HT1080 (cell line): ENCODE measurements at places on chromosomes 4 and X. TPM values are rescaled to one million over a fixed set of nuclear protein-coding genes. Genes with fewer than 3 reads are reported as not detected.

The TAF7L gene
- total RNA-seq = not detected in 2 replicates

The ABRAXAS1 gene
- total RNA-seq = 11.8 and 14.6 TPM in 2 replicates

The GASK1B gene
- total RNA-seq = 0.21 TPM in 1 of 2 replicates, not detected in the other

The DKK2 gene
- 0.08 and 0.67 TPM in 2 replicates for total RNA-seq

The SLIT2 gene
- 0.47 and 0.76 TPM in 2 replicates for total RNA-seq

The GABRA4 gene
- total RNA-seq = 0.03 and 0.11 TPM in 2 replicates

The NALF2 gene
- total RNA-seq = 3.4 and 5.0 TPM in 2 replicates

The TMEM175 gene
- 23.1 and 25.7 TPM in 2 replicates for total RNA-seq

The SPANXC gene
- 7.5 and 13.9 TPM in 2 replicates for total RNA-seq

The PPEF1 gene
- not detected in 2 replicates for total RNA-seq

The EMCN gene
- total RNA-seq = not detected in 2 replicates

The PASD1 gene
- total RNA-seq = 63.8 and 65.8 TPM in 2 replicates

GRCh38 chr4:1956631-1957030, 52.1 kb downstream of the NELFA start:
- DNase-seq = no peak

- no peak for DNase-seq
These were observed 176.6 kb downstream of the AFAP1 start for GRCh38 chr4:7763106-7763505.

GRCh38 chr4:138039010-138039409, 203.1 kb downstream of the SLC7A11 start:
- peak; percentile 34 for DNase-seq

DNA sequence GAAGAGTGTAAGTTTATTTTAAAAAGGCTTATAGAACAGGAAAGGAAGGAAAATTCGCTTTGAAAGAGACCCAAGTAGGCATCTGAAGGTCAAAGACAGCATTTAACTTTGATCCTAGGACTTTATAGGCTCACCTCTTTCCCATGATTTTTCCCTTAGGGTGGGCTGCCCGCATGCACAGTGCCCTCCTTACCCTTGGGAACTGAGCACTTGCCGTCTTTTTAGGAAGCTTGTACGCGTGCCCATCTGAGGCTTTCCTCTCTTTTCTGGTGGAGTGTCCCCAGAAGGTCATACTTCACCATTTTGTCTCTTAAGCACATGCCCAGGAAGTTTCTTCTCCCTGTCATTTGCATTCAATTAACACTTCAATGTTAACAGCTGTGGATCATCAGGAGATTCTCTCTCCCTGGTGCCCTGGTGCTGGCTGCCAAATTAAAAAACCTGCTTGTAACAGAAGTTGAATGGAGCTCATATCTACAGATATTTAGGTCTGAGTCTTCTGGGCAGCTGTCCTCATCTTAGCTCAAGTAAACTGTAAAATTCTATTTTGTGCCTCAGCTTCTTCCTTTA, 38.4 kb upstream of the IL9R start:
- no peak for DNase-seq

GRCh38 chr4:38902695-38903094, 35.1 kb downstream of the FAM114A1 start:
- peak; percentile 33 for DNase-seq

GRCh38 chrX:42946544-42947194, 168.7 kb upstream of the PPP1R2C start:
- no peak for DNase-seq

GRCh38 chrX:57453901-57454300, 137.9 kb upstream of the ZXDB start:
- DNase-seq = no peak

GRCh38 chr4:20995610-20996009, 295.4 kb downstream of the PACRGL start:
- no peak for DNase-seq

DNA sequence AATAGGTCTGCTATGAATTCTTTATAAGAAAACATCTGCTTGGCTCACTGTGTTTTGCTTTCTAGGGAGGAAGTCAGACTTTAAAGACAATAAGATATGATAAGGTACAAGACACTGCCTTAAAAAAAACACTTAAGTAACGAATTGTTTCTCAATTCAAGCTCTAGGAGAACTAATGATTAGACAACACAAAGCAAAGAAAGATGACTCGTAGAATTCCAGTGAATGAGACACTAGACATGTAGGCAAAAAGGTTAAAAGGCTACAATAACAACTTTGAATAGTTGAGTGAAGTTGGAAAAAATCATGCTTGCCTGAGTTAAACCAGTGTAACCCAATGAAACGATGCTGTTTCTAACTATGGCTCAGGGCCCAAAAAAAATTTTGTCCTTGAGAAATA, 344.4 kb upstream of the ACTRT1 start:
- no peak for DNase-seq

- no peak for DNase-seq
These were observed 326.8 kb downstream of the RAPGEF2 start for GRCh38 chr4:159429693-159430035.

- no peak for DNase-seq
These were observed 43.9 kb downstream of the CYSLTR1 start for GRCh38 chrX:78283511-78283910.

DNA sequence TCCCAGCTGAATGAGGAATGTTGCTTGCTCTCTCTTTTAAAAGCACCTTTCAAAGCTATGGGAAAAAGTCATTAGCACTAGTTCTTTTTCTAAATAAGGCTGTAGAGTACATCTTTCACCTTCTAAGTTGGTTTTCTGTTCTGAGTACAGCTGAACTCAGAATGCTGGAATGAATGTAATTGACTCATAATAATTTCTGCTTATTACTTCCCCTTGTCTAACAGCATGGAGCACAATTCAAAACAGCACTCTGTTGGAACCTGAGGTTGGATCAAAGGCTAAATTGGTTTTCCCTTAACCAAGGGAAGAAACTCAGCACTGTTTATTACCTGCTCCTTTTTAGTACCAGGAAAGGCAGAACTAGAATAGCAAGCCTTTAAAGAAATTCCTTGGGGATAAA, 33.5 kb upstream of the CYP2U1 start:
- no peak for DNase-seq

- no peak for DNase-seq
These were observed 49.6 kb downstream of the GRIA2 start for GRCh38 chr4:157270108-157270507.

DNA sequence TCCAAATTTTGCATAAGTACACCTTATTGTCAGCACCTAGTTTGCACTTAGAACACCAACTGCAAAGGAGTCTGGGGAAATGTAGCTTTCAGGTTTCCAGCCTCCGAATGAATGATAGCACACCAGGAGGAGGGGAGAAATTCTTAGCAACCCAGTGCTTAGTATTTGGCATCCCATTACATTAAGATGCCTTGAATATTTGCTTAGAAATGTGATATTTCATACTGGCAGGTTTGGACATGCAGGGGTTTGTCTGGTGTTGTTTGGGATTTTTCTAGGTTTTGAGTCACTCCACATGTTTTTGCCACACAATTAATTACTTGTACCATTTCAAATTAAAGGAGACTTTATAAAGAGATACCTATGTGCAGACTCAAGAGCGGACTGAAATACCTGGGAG, 60.3 kb upstream of the CAMK2D start:
- no peak for DNase-seq

GRCh38 chrX:129000018-129000417, 523.3 kb downstream of the SMARCA1 start:
- no peak for DNase-seq

DNA sequence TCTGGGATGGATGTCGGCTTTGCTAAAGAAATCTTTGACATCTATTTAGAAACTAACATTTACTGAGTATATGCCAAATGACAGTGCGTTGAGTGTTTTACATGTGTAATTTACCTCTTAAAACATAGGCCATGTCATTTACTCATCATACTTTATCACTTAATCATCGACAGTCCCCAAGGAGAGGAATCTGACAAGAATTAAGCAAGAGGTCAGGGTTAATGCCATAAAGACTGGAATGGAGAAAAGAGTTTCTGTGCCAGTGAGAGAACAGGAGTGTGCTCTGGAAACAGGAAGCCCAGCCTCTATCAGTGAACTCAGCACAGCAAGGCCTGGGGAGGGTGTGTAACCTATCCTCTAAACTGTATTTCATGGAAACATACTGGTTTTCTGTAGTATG, 28.0 kb upstream of the AMOT start:
- DNase-seq = no peak

DNA sequence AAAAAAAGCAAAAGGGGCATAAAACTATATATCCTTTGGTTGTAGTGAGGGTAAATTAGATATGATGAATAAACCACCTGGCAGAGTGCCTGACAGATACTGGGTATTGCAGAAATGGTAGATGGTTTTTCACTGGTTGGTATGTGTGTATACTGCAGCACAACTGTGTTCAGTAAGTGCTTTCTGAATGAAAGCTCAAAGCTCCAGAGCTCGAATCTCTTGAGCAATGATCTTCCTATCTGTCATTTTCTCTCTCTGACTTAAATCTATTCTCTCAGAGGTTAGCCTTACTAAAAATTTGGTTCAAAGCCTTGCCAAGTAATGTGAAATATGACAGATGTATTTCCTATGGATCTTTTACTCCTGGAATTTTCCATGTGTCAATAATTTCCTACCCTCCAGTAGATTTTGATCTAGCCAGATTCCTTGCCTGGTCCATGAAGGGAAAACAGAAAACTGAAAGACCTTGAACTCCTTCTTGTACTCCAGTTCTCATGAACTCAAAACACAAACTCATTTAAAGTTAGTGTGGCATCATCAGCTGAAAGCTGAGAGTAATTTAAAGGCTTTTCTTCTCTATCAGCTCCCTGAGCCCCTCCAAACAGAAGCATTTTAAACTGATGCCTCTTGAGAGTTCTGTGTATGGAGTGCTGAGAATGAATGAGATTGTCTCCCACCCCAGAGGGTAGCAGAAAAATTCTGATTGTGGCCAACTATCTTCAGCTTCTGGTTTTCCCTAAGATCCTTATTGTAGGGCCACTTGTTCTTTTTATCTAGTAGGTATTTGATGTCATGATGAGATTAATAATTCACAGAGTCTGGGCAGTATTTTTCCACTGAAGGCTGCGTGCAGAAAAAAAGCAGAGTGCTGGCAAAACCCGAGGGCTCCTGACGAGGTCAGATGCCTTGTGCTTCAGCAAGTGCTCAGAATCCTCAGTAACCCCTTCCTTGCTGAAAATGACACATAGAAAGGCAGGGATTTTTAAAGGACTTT, 363.4 kb upstream of the BOD1L1 start:
- DNase-seq = no peak

DNA sequence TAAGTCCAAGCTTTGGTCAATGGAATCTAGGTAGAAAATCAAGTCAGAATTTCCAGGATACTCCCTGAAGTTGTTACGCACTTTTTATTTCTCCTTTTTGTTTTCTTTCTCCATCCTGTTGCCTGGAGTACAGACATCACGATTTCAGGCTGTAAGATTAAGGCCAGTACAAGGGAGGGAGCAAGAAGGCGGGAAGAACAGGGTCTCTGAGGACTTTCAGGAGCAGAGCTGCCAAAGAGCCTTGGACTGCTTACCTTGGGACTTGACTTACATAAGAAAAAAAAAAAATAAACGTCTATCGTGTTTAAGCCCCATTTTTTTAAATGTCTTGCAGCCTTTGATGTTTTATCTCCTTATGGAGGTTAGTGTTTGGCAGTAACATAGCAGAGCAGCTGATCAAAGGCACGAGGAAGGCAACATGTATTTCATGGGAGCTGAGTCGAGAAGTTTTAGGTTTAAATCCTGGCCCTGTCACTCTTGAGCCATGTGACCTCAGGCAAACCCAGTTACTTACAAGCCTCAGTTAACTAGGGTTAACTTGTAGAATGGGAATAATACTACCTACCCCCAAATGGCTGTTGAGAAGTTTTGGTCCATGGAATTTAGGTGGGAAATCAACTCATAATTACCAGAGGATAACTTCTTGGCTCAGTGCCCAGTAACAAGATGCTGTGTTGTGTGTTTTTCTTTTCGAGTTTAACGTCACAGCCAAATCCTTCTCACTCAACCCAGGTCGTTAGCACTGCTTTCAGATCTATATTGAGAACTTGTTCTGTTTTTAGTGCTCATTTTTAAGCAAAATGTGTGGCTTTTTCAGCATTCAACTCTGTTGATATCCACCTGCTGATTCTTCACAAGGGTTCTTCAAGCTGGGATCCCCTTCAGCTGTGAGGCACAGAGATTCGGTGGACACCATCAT, 106.8 kb downstream of the CLNK start:
- DNase-seq = no peak

- DNase-seq = no peak
These were observed 570.3 kb downstream of the IQCM start for GRCh38 chr4:149245333-149245732.

GRCh38 chr4:22802876-22803275, 110.1 kb downstream of the GBA3 start:
- no peak for DNase-seq

DNA sequence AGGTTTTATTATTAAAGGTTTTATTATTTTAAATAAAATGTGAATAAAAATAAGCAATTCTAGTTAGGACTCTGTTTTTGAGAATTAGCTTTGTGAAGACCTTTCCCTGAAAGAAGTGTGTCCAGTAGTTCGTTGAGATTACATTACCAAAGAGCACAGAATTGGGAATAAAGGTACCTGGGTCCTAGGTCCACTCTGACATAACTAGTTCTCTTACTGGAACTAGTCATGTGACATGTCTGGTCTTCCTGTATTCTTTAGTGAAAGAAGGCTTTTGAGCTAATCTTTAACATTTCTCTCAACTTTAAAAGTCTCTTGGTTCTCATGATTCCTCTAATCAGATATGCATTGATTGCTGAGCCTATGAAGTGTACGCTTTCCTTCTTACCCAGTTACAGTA, 292.0 kb upstream of the SMIM31 start:
- DNase-seq = no peak

DNA sequence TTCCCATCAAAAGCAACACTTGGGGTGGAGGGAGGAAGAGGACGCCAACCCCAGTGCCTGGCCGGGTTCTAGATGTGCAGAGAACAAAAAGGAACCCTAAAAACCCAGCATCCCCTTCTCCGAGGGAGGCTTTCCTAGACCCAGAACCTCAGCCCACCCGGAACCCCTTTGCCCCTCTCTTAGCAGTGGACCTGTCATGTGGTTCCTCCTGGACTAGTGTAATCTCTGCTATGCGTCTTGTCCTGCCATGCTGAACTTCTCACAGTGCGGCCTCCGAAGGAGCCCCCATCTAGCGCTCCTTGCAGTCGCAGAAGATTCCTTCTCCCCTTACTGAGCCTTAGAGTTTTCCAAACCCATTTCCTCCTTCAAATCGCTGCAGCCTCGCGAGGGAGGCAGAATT, 1.1 kb upstream of the PRRG3 start:
- DNase-seq = no peak

GRCh38 chr4:154277172-154277571, 214.4 kb downstream of the DCHS2 start:
- DNase-seq = no peak

DNA sequence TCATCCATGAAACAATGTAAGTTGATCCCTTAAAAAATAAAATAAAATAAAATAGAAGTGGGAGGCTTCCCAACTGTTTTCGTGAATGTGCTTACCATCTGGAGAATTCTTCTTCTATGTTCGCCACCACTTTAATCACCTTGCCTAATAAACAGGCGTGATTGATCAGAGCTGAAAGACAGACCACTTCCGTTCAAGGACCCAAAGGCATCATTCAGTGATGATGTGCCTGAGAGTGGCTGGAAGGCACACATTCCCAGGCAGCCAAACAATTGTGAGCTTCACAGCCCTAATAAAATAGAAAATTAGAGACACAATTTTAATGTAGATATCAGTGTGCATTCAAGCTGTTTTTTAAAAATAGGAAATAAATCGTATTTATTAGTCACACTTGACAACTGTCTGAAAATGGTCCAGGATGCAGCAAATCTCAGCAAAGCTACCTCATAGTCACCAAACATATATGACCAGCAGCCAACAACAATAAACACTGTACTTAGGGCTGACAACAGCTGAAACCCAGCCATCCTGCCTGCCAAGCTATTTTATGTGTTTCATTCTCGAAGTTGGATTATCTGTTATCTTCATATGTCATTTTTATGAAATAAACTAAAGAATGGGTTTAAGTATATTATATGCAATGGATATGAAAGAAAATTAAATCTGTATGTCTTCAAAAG, 163.2 kb upstream of the FAM9B start:
- no peak for DNase-seq
